ENCODE measurements at places on chromosomes 1 and 21.

GRCh38 chr1:6248161-6248776 is 4.3 kb downstream of the HES3 start:
- no peak for DNase-seq

DNA sequence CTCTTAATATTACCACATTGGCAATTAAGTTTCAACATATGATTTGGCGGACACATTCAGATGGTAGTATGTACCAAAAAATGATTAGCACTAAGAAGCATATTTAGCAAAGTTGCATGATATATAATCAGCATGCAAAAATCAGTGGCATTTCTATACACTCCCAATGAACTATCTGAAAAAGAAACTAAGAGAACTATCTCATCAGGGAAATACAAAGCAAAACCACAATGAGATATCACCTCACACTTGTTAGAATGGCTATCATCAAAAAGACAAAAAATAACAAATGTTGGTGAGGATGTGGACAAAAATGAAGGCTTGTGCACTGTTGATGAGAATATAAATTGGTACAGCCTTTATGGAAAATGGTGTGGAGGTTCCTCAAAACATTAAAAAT is 31.4 kb upstream of the DENND1B start:
- DNase-seq, result no peak

- no peak for DNase-seq
Measured at GRCh38 chr1:57249511-57249910, 174.3 kb downstream of the DAB1 start.

DNA sequence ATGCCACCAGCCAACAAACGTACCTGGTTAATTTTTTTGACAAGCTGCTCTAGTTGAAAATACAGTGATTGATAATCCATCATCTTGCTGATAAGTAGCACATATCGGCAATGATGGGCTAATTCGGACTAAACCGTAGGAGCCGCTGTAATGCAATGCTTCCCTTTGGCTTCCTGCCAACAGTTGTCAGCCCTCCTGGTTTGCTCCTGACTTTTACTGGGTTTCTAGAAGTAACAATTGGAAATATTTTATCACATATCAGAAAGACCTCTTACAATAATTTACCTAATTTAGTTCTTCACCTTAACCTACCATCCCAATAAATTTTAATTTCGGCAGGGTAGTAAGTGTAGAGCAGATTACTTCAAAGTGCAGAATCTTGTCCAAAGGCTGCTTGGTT is 148.5 kb downstream of the DHRS3 start:
- no peak for DNase-seq

DNA sequence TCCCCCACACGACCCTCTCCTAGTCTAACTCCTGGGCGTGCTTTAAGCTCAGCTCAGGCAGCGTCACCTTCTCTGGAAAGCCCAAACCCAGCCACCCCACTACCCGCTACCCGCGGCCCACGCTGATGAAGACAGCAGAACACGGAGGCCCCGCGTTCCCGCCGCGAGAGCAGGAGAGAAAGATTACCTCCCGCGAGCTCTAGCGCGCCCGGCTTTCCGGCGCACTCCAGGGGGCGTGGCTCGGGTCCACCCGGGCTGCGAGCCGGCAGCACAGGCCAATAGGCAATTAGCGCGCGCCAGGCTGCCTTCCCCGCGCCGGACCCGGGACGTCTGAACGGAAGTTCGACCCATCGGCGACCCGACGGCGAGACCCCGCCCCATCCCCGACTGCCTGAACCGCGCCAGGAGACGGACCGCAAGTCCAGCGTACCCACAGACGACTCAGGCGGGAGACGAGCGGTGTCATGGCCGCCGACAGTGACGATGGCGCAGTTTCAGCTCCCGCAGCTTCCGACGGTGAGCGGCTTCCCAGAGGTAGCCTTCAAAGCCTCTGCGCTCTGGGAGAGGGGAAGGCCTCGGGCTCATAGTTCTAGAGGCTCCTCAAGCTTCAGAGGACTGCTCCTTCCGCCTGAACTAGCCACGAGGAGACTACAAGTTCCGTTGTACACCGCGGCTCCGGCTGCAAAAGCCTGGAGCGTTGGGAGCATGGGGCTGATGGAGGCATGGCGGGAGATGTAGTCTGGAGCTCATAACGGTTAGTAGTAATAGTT is at the start of the genes MUTYH and TOE1:
TSS of gene MUTYH (minus strand) at position 652 of the 770 bp plus-strand sequence. CDS start 5,935 bp downstream, outside the sequence.
TSS of gene TOE1 (plus strand) at position 382 of the 770 bp plus-strand sequence. CDS start at position 465, 83 bp downstream.
- peak; percentile 84 for DNase-seq

- DNase-seq, result no peak
Measured at GRCh38 chr21:40809673-40810197, 37.2 kb downstream of the DSCAM start.

GRCh38 chr1:96445302-96445701 is 276.3 kb upstream of the PTBP2 start:
- no peak for DNase-seq

DNA sequence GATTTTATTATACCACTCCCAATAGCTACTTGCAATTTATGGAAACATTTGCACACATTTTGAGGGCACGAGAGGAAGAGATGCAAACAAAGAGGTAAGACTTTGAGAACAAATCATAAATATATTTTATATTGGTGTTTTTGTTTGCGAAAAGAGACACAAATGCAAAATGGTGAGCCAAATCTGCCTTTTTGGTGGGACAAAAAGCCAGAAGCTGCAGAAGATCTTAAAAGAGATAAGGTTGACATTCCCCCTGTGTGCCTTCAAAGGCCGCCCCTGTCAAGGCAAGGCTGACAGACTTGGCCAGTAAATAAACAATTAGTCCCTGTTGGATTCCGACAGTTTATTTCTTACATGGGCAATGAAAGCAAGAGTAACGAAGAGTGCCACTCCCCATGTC is 122.8 kb downstream of the LBR start:
- no peak for DNase-seq

DNA sequence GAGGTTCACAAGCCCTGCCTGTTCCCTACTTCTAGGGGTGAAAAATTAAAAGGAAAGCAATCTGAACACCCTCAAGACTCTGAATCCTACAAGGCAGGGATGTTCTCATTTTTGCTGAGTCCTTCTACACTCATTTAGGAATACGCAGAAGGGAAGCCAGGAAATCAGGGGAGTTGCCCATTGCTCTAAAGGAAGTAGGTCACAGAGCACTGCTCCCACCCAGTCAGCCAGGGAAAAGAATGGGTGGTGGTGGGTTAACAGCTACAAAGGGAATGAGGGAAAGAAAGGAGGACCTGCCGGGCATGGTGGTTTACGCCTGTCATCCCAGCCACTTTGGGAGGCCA is 2.4 kb upstream of the CTTNBP2NL start:
- DNase-seq, result no peak

DNA sequence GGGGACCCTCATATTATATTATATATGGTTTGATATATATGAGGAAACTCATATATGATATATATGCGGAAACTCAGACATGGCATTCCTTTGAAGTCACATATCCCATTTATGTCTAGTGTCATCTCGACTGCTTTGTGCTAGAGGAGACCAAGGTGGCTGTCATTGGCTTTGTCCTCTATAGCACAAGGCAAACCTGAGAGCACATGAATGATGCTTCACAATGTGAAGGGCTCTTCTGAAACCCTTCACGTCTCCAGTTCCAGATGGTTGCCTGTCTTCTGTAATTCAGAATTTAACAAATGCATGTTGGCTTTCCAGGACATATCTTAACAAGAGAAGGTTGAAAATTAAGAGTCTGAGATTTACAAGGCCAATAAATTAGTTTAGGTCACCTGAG is 303.6 kb downstream of the BARHL2 start:
- no peak for DNase-seq

DNA sequence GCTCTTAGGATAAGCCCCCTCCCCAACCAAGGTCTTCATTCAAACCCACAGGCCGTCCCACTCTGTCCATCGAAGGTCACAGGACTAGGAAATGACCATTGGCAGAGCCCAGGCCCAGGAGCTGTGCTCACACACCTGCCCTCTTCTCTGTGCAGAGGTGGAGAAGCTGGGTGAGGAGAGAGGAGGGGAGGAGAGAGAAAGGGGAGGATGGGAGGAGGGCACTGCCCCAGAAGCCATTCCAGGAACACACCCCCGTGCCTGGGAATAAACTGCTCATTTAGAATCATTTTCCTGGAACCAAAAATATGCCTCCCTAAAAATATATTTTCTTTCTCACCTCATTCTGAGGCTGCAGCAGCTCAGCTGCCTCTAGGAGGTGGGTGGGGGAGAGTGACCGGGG is 6.4 kb upstream of the SDC3 start:
- no peak for DNase-seq

GRCh38 chr1:19414515-19415121 is 70.7 kb downstream of the CAPZB start:
- DNase-seq, result no peak

- no peak for DNase-seq
Measured at GRCh38 chr1:228149406-228150119, at the start of gene GJC2. TSS of gene GJC2 (plus strand) at chr1:228149930. CDS start at chr1:228157759, 7,829 bp downstream.

- no peak for DNase-seq
Measured at GRCh38 chr1:228148196-228148861, 1.4 kb upstream of the GJC2 start.

- no peak for DNase-seq
Measured at GRCh38 chr1:173889885-173890284, 21.7 kb downstream of the ZBTB37 start.

DNA sequence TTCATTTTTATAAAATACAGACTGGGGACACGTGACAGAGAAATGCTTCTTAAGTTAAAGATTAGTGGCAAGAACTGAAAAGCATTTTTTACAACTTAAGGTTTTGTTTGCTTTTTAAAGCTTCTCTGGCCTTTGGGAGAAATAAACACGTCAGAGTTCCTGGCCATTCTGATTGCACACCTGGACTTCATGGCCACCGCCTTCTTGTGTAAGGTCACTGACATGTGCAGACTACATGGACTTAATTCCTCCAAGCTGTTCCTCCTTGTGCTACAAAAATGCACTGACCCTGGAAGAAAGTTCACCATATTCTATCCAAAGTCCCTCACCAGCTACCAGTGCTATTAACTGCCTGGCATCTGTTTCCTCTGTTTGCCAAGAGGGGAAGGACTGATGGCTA is 56.1 kb downstream of the GADD45A start:
- DNase-seq, result no peak

GRCh38 chr1:228059634-228060457 is 22.7 kb upstream of the ARF1 start:
- peak; percentile 43 for DNase-seq

DNA sequence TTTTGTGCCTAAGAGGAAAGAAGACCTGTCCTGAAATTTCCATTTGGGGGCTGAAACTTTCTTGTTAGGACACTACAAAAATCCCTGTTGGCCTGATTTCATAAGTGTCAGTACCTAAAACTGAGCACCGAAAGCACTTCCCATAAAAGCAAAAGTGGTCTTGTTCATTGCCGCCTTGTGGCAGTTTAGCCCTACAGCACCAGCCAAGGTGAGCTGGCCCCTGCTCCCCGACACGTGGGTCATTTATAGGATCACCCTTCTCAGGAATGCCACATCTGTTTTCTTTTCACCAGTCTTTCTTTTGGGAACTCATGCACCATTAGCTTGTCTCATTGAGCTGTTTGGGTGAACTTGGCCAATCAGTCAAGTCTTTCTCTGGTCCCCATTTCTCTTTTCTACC is 155.8 kb upstream of the KAZN start:
- no peak for DNase-seq

DNA sequence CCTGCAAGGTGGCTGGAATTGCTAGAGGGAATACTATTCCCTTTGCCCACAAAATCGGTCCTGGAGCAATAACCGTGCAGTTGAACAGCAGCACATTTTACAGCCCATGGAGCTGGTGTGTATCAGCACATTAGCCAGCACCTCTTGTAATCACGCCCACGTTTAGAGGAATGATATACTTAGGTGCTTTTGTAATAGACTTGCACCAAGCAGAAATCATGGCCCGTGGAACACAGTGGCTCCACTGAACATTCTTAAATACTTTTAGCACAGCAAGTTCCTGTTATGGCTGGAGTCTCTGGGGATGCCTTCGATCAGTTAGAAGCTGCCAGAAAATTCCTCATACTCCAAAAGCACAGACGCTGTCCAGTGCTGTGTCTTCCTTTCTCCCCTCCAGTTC is 218.1 kb upstream of the FAM78B start:
- DNase-seq, result no peak

- no peak for DNase-seq
Measured at GRCh38 chr21:46148106-46148505, 7.3 kb downstream of the FTCD start.

DNA sequence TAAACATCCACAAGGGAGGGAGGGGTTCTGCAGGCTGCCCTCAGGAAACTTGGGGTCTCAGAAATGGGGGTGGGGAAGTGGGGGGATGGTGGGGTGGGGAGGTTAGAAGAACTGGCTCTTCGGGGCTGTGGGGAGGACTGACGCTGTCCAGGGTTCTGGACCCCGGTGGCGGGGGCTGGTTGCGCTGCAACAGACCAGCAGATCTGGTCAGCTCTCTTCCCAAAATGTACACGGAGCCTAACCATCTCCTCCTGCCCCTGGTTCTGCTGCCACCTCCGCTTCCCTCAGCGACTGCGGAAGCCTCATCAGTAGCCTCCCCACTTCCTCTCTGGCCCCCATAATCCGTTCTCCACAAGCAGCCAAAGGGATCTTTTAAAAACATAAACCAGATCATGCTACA is 29.3 kb upstream of the C1QA start:
- DNase-seq, result no peak

DNA sequence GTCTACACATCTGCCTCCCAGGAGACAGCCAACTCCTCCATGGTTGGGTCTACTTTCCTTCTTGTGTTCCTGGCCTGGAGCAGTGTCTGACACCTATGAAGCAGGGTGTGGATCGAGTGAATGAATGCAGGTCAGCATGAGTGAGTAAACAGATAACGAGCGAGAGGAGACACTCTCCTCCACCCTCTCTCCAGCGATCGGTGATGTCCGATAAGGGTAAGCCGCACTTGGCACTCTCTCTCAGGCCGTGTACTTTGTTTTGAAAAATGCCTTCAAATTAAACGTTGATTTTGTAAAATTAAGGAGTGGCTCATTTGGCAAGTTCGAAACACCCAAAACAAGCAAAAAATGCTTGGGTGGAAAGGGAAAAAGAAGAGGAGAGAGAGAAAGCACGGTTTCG is 43.8 kb upstream of the DMRTB1 start:
- DNase-seq, result no peak

- no peak for DNase-seq
Measured at GRCh38 chr21:18608226-18608625, 204.6 kb upstream of the TMPRSS15 start.

DNA sequence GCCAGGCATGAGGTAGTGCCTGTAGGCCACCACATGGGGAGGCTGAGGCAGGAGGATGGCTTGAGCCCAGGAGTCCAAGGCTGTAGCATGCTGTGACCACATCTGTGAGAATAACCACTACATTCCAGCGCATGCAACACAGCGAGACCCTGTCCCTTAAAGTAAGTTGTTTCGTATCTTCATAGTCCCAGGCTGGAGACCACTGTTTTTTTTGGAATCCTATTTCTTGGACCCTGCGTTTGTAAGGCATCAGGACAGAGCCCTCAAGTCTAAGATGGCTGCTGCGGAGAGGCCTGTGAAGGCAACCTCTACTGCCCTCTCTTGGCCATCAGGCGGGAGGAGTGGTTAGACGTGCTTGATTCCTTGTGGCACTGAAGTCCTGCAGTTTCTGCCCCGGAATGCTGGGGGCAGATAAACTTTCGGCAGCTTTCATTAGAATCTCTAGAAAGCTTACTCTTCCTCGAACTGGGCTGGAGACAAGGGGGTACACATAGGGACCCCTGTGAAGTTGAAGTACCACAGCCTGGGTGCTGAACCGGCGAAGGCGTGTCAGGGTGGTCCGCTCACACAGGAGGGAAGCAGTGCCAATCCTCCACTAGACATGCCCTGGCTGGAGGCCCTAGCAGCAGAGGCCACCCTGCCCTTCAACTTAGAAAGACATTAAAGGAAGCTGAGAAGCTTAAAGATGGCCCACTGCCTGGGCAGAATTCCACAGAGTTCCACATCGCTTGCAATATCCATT is 36.6 kb downstream of the RABIF start:
- DNase-seq, result no peak

GRCh38 chr1:119375366-119375765 is 6.8 kb downstream of the HAO2 start:
- DNase-seq, result no peak

- DNase-seq, result peak; percentile 12
Measured at GRCh38 chr1:26994020-26994786, 711 bp downstream of the TRNP1 start.

Measured in activated T-cell treated with anti-CD3 and anti-CD28 coated beads for 1 hour (primary cell).